ENCODE measurements at places on chromosomes 12 and 14.
A peak's percentile ranks its signal among the peaks of the same experiment; 100 is the strongest.

DNA sequence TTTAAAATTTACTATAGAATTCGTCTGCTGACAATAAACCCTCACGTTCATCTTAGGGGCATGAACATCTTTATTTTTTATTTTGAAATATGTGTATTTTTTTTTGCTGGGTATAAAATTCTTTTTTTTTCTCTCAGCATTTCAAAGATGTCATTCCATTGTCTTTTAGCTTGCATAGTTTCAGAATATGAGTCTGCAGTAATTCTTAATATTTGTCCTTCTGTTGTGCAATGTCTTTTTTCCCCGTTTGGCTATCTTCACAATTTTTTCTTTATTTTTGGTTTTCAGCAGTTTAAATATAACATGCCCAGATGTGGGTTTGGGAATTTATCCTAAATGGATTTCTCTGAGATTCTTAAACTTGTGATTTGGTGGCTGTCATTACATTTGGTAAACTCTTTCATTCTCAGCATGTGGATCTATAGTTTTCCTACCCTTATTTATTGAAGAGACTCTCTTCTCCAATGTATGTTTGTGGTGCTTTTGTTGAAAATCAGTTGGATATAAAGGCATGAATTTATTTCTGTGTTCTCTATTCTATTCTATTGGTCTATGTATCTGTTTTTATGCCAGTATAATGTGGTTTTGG is 37.8 kb upstream of the PLBD1 start:
- no peak for DNase-seq

GRCh38 chr14:91349481-91350074 is 68.0 kb downstream of the CCDC88C start:
- no peak for DNase-seq

DNA sequence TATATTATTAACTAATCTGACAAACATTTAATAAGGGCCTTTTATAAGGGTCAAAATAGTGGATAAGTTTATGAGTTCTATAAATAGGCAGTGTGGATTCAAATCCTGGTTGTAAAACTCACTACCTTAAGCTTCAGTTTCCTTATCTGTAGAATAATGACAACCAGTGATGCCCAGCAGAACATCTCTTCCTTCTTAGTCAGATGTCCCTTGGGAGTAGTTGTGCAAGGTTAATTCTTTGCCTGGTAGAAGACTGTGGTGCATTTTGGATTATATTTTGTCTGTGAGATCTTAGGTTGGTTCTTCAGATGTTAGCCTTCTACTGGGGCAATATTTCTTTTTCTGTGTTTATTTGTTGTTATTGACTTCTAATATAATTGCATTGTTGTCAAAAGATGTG is 59.5 kb downstream of the ARID2 start:
- DNase-seq, result no peak

DNA sequence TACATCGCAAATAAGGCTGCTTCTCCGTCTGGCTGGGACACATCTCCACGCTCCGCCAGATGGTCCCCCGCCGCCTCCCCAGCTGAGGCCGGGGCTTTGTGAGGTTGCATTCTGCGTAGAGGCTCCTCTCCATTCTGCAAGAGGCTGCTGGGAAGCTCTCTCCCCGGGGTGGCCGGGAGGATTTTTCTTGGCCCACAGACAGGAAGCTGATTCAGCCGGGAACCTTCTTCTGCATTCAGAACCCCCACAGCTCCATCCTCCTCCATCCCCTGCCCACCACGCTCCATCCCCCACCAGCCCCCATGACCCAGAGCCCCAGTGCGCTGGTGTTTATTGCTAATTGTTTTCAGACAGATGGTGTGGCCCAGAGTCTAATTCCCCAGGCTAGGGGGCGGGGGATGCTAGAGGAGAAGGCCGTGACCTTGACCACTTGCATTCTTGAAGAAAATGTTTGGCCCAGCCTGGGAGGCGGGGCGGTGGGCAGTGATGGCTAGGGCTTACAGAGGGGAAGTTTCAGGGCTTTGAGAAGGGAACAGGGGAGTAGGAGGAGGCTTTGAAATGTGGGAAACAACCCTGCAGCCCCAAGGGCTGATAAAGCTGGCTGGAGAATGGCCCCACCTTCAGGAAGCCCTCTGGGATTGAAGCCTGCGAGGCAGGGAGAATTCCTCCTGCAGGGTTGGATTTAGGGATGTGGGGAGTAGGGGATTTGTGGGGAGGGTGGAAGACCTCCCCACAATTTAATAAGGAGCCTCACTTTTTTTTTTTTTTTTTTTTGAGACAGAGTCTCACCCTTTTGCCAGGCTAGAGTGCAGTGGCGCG is 88.5 kb upstream of the NCOR2 start:
- peak; percentile 92 for DNase-seq

DNA sequence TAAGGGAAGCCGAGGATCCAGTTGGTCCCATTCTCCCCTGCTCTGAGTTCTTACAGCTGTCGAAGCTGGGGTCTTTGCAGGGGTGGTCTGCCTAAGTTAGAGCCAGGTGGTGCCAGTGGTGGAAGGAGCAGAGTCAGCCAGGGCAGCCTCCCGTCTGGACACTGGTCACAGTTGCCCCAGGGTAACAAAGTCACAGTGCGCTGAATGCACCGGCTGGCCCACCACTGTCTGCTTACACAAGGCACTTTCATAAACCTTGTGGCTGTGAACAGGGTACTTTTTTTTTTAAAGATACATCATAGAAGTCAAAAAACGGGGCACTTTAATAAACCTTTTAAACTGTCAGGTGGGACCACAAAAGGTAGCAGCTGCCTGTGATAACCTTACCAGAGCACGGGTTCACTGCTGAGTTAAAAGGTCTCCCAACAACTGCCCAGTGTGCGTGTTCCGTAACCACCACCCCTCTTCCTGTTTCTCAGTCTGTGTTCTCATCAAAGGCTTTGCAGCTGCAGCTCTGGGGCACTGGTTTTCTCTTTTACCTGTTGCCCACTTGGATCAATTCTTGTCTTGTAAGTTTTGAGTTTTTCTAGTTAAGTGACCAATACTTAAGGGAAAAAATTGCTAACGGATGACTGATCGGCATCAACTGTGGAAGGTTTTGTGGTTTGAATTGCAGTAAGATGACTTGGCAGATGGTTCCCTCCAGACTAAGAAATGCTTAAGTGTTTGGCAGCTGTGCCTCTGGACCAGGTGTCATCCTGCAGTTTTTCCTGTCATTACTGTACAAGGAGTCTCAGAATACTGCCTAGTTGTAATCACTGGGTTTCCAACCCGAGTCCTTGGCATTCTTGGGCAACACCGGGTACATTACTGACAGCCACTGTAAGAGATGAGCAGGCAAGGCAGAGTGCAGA is 55.9 kb downstream of the DYNC1H1 start:
- peak; percentile 95 for DNase-seq

DNA sequence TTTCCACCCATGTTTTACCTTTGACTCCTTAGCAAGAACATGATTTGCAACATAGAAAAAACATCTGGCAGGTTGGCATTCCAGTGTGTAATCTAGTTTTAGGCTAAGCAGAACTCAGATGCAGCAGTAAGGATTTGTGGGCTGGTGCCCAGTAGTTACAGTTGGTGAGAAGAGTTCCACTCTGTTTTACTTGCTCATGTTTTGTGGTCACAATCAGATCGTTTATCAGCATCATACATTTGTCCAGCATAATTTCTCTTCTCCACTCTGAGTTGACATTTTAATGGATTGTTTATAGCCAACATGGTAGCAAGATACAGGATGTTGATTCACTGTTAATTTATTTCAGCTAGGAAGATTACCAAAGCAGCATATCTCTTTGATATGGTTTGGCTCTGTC is 120.0 kb downstream of the PDE6H start:
- no peak for DNase-seq

DNA sequence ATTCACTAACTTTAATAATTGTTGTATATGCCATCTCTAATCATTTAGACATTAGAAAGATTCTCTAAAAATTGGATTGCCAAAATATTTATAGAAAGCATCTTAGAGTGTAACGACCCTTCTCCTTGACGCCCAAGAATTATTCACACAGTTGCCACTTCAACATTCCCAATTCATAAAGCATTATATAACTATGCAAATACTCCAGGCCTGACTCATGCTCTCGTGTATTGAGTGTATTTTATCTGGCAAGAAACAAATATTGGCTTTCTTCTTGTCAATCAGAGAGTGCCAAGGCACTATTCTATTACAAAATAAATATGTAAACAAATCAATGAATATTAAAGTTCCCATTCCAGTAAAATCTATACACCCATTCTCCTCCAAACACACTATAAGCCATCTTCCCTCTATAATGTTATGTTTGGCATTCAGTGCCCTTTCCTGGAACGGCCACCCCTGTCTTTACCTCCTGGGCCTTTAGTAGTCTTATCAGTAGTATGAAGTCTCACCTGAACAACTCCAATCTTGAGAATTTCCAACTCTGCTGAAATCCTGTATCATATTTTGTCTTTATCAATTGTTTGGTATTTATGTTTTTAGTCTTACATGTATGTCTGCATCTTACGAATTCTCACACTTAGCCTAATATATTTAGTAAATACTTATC is 182.6 kb downstream of the PIK3C2G start:
- DNase-seq, result no peak

- no peak for DNase-seq
These were observed 43.4 kb upstream of the CPM start for GRCh38 chr12:68976395-68976841.

GRCh38 chr12:111748151-111748672 is 18.5 kb upstream of the ALDH2 start:
- DNase-seq, result no peak
